ENCODE measurements at places on chromosomes 1 and 21.

- DNase-seq: no peak
Observed at GRCh38 chr1:227428803-227429202, 110.5 kb upstream of the CDC42BPA start.

DNA sequence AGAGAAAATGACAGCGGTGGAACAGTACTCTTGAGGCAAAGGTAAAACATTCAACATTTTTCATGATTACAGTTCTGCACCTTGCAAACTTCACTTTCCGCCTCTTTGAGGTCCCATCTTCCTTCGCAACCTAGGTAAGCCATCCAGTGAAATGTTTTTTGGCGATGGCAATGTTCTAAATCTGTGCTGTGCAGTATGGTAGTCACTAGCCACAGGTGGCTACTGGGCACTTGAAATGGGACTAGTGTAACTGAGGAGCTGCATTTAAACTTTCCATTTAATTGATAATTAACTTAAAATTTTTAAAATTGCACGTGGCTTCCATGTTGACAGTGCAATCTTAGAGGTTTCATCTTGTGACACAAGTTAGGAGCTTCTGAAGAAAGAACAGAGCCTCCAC, 13.0 kb downstream of the EXOC8 start:
- no peak for DNase-seq

DNA sequence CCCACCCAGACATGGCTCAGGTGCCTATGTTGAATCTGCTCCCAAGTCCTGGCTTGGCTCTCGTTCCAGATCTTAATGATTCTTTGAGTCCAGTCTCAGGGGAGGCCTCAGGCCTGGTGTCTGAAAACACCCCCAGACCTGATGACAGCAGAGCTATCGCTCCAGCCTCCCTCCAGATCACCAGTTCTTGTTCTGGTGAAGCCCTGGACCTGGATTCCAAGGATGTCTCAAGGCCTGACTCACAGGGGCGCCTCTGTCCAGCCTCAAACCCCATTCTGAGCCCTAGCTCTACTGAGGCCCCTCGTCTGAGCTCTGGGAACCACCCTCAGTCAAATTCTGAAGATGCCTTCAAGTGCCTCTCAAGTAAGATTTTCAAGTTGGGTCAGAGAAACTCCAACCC, 11.4 kb downstream of the MROH7 start:
- DNase-seq: no peak

GRCh38 chr1:223731133-223731770, 18.9 kb downstream of the CAPN2 start:
- DNase-seq: no peak

DNA sequence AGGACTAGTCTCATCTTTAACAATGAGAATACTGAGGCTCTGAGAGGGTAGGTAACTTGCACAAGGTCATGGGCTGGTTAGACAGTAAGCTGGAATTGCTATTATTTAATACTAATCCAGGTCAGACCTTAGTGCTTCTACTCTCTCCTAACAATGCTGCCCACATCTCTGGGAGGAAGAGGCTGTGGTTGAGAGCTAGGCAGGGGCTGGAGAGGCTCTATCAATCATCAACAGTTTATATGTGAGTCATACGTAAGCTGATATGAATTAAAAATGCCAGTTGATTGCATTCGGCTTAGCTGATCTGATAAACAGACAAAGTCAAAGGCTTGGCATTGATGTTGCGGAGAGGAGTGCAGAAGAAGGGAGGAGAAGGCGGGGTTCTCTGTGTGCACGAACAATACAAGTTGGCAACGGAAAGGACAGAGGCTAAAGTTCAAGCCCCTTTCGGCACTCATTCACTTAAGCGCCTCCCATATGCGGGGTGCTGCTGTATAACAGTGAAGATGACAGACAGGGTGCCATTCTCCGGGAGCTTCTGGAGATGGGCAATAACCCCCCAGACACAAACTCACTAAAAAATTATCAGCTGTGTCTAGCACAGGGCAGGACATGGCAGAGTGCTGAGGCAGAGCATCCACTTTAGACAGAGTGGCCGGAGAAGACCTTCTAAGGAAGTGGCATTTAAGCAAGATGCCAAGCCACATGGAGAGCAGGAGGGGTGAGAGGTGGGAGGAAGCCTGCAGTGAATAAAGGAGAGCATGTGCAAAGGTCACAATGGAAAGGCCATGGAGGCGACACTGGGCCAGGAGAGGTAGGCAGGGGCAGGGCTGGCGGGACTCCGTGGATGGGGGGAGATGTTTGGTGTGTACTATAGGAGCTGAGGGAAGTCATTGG, 195.2 kb downstream of the ZSCAN20 start:
- no peak for DNase-seq

DNA sequence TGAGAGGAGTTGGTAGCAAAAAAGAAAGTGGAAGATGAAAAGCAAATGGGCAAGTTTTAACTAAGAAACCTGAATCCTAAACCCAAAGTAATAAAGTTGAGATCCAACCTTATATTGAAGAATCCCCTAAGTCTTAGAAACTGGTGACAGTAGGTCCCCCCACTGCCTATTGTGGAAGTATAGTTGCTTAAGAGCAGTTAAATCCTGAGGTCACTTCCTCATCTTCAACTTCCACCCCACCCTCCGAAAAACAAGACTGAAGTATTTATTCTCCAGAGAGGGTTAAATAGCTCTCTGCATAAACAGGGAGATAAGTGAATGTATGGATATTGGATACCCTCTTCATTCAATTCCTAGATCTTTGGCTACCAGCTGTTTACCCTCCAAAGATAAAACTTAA, 3.3 kb upstream of the DSTYK start:
- DNase-seq: no peak

GRCh38 chr1:145859491-145860023, 676 bp upstream of the PIAS3 start:
- DNase-seq: peak; percentile 78

- DNase-seq: no peak
Observed at GRCh38 chr21:29166323-29166722, 35.9 kb downstream of the MAP3K7CL start.
